ENCODE measurements at places on chromosomes 12 and 14.

GRCh38 chr12:50058743-50059312 lies 1.4 kb downstream of the ASIC1 start:
- DNase-seq = no peak

DNA sequence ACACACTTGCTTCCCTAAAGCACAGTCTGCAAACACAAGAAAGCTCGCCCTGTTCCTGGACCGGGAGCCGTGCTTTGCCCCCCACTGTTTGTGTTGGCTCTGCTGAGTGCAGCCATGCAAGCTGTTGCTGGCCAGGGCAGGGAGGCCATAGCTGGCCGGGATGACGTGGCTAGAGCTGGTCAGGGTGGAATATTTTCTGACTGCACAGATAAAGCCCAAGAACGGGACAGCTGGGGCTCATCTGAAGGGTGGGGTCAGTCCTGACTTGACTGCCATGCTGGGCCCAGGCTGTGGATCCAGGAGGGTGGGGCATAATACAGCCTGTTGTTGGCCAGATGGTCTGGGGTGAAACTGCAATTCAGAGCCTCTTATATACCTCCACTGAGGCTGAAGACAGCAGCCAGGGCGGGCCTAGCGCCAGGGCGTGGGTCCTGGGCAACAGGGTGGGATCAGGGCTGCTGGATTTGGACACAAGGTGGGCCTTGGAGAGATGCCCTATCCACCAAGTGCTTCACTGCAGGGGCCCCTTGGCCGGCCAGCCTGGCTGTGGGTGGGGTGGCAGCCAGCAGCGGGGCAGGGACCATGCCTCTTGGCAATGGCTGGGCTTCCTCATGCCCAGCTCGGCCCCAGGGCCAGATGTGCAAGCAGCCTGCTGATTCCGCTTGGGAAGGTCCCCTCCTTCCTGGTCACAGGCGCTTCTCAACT lies 14.8 kb downstream of the KMT5A start:
- no peak for DNase-seq

DNA sequence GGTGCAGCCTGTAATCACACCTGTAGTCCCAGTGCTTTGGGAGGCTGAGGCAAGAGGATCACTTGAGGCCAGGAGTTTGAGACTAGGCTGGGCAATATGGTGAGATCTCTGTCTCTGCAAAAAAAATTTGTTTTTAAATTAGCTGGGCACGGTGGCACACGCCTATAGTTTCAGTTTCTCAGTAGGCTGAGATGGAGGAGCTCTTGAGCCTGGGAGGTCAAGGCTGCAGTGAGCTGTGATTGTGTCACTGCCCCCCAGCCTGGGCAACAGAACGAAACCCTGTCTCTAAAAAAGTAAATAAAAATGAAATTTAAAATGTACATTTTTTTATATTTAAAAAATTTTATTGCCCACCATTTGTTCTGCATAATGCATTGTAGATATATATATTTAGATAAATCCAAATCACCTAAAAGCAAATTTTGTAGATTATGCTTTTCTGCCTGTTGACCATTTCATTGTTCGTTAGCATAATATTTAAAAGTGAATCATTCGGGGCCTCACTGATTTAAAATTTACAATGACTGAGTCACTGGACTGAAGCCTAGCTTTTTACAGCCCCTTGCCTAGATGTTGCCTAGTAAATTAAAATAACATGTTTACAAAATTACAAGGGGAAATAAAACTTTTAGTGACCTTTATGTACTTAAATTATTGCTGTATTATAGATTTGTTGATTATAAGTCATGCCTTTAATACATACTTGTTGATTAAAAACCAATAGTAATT lies 87.9 kb downstream of the USP15 start:
- DNase-seq = no peak

- DNase-seq = no peak
Observed at GRCh38 chr12:46503637-46504175, 131.1 kb upstream of the SLC38A2 start.

DNA sequence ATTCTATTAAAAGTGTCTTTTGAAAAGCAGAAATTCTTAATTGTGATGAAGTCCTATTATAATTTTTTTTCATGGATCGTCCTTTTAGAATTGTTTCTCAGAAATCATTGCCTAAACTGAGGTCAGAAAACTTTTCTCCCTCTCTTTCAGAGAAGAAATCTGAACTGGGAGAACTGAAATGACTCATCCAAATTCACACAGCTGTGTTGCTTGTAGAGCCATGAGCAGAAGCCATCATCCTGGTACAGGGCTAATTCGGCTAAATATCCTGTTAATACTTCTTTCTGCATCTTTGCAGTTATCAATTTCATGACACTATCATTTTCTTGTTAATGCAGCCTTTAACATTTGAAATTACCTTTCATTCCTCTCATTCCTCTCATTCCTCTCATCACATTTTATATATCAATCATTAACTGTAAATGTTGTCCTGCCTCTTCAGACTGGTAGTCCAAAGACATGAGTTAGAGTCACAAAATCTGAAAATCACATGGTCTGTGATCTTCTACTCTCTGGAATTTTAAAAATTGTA lies 15.5 kb downstream of the SLC15A5 start:
- no peak for DNase-seq
